AG08396 (cell line): ENCODE measurements at places on chromosomes 7 and 10.

DNA sequence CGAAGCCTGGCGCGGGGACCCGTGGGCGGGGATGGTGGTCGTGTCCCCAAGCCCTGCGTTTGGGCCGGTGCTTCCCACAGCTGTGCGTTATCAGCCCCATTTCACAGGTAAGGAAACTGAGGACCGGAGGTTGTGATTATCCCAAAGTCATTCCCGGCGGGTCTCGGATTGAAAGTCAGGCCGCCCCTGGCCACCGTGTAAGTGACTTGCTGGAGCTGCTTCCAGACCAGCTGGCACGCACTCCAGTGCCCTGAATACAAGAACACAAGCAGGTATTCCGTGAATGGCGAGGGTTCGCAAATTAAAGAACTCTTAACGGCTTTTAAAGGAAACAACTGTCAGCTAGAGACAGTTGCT, 675 bp upstream of the ATE1 start:
- DNase-seq = no peak

DNA sequence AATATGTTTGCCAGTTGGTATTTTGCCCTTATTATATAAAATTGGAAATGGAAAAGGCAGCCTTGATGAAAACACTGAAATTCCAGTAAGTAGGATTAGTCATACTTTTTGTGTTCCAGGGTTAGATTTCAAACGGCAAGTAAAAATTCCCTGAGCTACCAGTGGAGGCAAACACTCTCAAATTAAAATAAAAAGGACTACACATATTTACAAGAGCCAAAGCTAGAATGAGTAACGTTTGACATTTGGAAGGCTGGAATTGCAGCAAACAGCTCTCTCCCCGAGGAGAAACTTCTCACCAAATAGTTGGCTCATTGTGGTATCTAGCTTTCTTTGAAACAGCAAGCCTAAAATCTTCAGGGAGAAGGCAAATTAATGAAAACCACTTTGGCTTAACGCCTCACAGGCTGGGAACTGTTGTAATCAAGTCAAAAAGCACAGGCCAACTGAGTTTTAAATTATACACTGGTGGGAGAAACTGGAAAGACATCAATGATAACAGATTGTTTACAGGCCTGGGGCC, 288.4 kb downstream of the SNX13 start:
- DNase-seq = peak; percentile 39

DNA sequence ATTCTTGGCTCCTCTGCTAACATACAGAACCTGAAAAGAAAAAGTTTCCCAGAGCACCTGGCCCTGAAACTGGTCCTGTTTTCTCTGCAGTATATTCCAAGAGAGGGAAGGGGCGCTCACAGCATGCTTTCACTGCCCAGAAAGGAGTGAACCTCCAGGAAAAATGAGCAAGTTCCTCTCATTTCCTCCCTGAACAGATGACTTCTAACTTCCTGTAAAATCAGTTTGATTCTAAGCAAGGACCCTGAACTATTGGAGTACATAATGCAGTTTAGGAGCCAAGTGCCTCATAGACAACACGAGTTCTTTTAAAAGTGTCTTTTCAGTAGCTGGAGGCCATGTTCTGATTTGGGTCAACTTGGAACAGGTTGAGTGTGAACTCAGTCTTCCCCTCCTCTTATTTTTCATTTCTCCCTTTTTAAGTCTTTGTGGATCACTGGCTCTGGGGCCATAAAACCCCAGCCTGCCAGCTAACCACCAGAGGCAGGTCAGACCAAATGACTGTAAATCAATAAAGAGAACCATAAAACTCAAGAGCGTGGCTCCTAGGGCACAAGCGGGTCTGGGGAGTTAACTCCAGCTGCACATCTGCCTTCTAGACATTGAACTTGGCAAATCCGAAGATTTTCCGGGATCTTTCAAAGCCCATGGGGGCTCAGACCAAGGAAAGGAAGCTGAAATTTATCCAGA, 5.9 kb upstream of the LRRC18 start:
- no peak for DNase-seq

DNA sequence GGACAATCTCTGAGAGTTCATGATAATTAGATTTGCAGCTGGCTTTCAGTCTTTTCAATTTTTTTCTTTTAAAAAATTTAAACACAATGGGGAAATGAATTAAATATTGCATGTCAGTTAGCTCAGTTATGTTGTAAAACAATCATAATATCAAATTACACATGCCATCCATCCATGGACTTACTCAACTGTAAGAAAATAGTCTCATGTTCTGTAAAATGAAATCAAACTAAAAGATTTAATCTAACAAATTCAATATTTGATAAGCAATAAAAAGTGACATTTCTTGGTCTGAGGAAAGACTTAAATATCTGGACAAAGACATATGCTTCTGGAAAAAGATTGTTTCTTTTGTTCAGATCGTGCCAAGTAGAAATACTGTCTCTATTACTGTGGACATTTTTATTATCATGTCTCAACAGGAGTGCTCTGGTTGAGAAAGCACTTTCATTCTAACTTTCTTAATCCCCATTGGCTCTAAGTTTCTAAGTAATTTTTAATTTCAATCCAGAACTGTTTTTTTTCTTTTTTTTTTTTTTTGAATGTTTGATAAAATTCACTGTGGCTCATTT, 179.2 kb upstream of the FAM3C start:
- no peak for DNase-seq

DNA sequence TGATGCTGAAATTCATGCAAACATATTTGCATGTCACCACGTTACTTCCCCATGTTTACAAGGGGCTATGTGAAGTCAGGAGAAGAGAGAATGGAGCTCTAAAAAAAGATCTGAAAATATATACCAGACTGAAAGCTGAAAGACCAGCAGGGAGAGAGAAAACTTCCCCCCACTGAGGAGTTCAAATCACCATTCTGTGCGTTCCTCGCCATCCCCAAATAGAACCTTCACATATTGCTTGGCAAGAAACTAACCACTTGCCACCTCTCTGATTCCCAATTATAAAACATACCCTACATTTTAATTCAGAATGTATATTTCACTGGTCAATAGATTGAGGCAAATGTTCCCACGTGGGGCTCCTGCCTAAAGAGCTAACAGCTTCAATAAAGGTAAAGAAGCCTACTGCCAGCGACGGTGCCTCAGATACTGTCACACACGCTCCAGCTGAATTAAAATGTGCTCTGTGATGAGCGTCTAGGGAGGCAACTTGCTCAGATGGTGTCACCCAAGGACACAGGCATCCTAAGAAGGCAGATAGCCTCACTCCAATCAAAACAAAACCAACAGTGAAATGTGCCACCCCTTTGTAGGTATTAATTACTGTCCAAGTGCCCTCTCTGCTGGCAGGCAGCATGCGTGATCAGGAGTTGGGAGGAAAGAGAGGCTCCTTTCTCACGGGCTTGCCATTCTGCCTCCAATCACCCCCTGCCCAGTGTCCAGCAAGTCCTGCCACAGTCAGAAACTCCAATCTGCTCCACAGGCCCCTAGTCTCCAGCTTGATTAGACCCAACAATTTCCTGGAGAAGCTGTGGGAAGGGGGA, 298.2 kb downstream of the GRID1 start:
- no peak for DNase-seq

GRCh38 chr7:74439541-74439940, 14.2 kb upstream of the GTF2IRD1 start:
- no peak for DNase-seq

GRCh38 chr7:103469095-103469948, 23.3 kb upstream of the SLC26A5 start:
- DNase-seq = no peak

DNA sequence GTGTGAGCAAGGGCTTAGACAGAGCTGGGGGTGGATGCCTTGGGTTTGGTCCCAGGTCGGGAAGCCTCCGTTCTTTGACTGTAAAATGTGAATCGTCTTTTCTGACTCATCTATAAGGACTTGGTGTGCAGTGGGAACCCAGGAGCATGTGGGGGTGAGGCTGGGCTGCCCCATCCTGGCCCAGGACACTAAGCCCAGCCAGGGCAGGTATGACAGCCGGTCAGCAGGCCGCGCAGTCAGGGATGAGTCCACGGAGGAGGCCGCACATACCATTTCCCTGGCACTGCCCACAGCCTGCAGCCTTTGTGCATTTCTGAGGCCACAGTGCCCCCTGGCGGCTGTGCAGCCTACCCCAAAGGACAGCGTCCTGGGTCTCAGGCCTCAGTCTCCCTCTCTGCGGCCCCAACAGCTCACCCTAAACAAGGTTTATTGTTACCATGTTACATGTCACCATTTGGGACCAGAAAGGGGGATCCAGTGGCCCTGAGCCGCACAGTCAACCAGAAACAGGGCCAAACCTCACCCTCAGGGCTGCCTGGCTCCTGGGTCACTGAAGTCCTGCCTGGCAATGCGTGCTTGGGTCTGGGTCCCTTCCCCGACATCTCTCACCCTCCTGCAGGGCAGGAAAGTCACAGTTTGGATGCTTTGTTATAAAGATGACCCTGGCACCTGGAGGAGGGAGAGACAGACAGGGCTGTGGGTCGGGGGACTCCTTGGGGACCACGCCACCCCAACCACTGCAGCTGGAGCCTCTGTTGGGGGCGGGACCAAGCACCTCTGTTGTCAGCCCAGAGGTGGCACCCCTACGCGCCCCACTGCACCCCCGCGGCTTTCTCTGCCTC, 14.4 kb upstream of the SH2B2 start:
- DNase-seq = peak; percentile 91

DNA sequence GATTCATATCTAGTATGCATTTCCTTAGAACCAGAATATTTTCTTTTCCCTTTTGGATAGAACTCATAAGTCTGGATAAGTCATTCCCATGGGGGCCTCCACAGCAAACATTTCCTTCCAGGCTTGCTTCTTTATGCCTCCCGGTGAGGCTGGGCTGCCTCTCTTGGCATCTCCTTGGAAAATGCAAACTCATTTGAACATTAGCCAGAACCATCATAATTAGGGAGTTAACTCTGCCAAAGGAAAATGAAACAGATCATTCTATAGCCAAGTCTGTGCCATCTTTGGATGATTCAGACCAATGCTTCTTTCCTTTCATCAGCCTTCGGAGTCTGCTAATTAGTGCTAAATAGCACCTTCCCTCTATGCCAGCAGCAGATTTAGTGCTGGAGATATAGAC, 81.1 kb downstream of the PLPP4 start:
- no peak for DNase-seq

DNA sequence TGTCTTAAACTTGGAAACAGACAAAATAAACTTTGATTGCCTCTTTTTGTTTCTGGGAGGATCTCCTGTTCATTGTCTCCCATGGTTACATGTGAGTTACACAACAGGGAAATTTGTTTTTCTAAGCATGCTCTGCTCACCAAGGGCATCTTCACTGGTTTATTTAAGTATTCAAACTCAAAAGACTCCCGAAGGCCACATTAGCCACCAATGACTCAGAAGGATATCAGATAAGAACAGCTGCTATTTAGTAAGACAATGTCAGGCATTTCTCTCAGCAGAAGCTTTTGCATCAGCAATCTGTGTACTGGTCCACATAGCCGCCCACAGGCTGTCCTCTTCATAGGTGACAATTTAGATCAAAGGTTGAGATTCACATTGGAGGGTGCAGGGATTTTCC, 19.3 kb downstream of the OR6B1 start:
- peak; percentile 23 for DNase-seq

DNA sequence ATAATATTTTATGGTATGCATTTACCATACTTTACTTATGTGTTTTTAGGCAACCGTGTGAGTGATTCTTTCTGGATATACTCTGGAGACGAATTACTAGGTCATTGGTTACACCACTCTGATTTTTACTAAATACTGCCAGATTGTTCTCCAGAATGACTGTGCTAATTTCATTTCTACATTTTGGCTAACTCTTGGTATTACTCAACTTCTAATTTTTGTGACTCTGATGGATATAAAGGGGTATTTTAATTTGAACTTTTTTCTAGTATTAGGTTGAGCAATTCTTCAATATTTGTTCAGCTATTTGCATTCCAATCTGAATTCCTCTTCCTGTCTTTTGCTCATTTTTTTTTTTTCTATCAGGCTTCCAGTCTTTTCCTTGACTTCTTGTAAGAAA, 223.6 kb downstream of the MDFIC start:
- DNase-seq = peak; percentile 3

DNA sequence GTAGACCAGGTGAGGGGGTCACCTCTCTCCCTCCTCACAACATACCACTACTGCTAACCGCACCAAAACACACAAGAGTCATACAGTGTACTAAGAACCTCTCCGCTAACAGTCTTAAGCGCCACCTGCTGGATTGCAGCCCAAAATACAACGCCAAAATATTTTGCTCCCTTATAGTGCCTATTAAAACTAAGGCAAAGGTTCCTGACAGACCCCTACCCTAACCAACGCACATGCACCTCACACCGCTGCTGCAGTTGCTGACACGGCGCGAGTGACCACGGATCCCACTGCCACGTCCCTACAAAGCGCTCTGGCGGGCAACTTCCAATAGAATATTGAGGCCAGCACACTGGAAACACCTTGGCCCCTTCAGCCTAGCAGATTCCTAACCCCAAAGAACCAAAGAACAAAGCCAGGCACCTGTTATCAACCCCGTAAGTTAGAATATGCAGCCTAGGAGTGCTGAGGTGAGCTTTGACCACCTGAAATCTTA, 563.6 kb upstream of the SEMA3D start:
- peak; percentile 10 for DNase-seq

DNA sequence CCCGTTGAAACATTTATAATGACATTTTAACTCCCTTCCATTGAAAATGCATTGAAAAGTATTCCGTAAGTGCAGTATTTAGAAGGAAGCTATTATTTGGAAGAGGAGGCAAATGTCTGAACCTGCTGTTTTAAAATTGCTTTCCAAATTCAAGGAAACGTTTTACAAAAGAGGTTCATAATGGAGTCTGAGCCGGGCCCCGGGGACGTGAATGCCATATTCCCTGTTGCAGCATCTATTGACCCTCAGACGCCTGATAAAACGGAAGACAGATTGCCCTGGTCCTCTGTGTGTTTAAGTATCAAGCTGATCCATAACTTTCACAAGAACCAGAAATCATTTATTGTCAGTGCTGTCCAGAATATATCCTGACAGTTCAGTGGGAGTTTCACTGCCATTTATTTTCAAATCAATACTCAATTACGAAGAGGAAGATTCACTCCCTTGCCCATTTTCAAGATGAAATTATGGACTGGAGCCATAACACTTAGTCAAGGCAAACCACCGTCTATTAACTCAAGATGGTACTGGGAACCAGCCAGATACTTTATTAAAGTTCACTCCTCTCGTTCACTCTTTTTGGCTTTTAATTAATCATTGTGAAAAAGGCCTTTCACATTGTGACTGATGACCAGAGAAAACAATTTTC, 435.7 kb upstream of the PFKP start:
- DNase-seq = no peak

- DNase-seq = no peak
Observed at GRCh38 chr10:11841375-11841774, 18.2 kb downstream of the PROSER2 start.

DNA sequence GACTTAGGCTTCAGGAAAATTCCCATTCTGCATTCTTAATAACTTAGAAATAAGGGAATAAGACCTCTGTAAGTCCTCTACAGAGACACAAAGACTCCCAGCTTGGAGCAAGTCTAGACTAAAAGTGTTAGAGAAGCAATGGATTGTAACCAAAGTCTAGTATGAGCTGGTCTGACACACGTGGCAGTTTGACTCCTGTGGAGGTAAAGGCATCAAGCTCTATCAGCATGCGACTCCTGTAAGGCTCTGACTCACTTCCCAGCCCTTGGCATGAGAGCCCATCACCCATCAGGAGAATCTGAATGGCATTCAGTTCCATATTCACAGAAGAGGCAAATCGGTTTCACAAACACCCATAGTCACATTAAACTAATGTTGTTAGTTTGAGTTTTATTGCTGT, 4.4 kb upstream of the VSTM4 start:
- no peak for DNase-seq

GRCh38 chr7:24192053-24192452, 91.9 kb upstream of the NPY start:
- DNase-seq = no peak

- DNase-seq = no peak
Observed at GRCh38 chr7:41869997-41870396, 167.1 kb upstream of the INHBA start.
